ENCODE measurements at places on chromosomes 5 and 9. TPM values are rescaled to one million over a fixed set of nuclear protein-coding genes. Genes with fewer than 3 reads are reported as not detected.

Gene S1PR3
- total RNA-seq = 4.2 TPM

Gene NXNL2
- 3.1 TPM for total RNA-seq

Gene NEURL1B
- total RNA-seq = 1.0 TPM

Gene TLX3
- total RNA-seq = 0.87 TPM

Gene NTNG2
- not detected for total RNA-seq

Gene FGF1
- total RNA-seq = 4.7 TPM

Gene IL5
- total RNA-seq = not detected

Gene PARP8
- total RNA-seq = 8.8 TPM

Gene LAMC3
- 0.29 TPM for total RNA-seq

- DNase-seq = no peak
These were observed 32.1 kb upstream of the MSANTD3 start for GRCh38 chr9:100394816-100395215.

GRCh38 chr5:180191716-180192115, 17.3 kb downstream of the RASGEF1C start:
- DNase-seq = no peak

DNA sequence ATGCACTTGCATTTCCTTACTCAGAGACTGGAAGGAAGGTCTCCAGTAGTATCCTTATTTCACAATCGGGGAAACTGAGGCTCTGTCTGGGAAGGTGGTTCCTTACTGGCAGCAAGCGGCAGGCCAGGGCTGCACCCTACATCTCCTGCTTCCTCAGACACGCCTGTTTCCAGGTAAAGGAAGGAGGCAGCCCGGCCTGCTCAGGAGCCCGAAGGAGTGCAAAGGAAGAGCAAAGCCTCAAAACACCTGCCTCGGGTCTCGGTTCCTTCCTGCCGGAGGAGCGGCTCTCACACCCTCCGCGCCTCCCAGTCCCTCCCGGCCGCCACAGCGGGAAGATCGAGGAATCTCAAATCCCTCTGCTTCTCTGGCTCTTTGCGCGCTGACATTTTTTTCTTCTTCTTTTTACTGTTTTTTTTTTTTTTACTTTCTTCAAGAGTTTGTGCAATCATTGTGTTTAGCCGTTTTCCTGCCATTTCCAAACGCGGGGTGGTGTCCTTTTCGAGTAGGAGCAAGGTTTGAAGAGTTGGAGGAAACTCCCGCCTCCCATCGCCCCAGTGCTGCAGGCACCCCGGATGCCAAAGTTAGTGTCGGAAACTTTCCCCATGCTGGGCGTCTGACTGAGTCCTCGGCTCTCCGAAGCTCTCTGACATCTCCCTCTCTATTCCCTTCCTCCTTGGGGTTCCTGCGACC, 1.0 kb downstream of the GGTA1 start:
- no peak for DNase-seq

DNA sequence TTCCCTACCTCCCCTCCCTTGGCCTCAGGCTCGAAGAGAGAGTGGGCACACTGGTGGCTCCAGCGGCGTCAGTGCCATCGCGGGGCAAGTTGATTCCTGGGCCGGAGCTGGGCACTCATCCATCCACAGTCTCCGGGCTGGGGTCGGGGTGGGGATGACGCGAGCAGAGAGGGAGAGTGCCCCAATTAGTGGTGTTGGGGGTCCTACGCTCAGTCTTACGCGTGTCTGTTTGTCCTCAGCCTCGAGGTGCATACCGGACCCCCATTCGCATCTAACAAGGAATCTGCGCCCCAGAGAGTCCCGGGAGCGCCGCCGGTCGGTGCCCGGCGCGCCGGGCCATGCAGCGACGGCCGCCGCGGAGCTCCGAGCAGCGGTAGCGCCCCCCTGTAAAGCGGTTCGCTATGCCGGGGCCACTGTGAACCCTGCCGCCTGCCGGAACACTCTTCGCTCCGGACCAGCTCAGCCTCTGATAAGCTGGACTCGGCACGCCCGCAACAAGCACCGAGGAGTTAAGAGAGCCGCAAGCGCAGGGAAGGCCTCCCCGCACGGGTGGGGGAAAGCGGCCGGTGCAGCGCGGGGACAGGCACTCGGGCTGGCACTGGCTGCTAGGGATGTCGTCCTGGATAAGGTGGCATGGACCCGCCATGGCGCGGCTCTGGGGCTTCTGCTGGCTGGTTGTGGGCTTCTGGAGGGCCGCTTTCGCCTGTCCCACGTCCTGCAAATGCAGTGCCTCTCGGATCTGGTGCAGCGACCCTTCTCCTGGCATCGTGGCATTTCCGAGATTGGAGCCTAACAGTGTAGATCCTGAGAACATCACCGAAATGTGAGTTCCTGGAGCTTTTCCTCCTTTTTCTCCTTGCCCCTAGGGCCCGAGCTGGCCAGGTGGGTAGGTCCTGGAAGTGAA, 861 bp downstream of the NTRK2 start:
- DNase-seq = no peak

GRCh38 chr9:33446946-33447798, at the start of gene AQP3:
AQP3 (minus strand) TSS chr9:33447593; CDS start chr9:33447530, 63 bp downstream.
- no peak for DNase-seq

DNA sequence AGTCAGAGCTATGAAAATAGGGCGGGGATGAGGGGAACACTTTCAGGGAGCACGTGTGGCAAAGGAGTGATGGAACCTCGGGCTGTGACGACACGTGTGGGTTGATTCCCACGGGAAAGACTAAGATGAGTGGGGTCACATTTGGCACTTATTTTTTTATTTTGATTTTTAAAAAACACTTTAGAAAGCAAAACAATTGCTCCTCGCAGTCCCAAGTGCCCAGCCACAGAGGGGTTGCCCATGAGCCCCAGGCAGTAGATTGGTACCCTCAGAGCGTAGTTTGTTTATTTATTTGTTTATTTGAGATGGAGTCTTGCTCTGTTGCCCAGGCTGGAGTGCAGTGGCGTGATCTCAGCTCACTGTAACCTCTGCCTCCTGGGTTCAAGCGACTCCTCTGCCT, 69.7 kb downstream of the WNK2 start:
- no peak for DNase-seq

- no peak for DNase-seq
These were observed 32.6 kb downstream of the NKX2-5 start for GRCh38 chr5:173202266-173202875.

DNA sequence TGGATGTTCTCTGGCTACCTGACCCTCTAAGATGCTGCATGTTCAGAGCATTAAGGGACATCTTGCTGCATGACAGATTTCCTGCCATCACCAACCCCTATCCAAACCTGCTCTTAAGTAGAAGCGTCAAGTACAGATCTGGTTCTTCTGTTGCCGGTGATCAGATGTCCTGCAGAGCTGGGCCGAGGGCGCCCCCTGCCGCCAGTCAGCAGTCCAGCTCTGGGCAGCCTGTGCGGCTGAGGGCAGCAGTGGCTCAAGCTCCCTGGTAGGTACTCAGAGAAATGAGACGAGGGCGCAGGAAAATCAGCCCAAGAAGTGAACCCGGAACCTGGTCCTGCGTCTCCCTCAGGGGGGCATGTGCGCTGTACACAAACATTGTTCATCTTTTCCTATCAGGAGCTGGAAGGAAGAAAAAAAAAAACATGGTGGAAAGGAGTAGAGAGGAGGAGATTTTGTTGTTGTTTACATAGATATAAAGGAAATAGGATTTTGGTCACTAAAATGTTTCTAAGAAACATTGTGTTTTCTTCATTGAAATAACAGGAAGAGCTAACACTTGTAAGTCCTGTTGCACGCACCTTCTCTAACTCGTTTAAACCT, 95.8 kb downstream of the CFAP90 start:
- no peak for DNase-seq

- no peak for DNase-seq
These were observed 42.2 kb downstream of the NIPAL4 start for GRCh38 chr5:157502143-157502647.

DNA sequence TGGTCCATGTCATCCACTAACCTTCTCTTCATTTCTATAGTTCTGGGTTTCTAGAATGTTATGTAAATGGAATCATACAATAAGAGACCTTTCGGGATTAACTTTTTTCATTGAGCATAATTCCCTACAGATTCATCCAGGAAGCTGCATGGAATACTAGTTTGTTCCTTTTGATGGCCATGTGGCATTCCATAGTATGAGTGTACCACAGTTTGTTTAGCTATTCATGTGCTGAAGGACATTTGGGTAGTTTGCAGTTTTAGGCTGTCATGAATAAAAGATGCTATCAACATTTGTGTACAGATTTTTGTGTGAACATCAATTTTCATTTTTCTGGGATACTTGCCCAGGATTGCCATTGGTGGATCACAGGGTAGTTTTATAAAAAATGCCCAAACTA, 6.8 kb upstream of the SPTLC1 start:
- DNase-seq = no peak

DNA sequence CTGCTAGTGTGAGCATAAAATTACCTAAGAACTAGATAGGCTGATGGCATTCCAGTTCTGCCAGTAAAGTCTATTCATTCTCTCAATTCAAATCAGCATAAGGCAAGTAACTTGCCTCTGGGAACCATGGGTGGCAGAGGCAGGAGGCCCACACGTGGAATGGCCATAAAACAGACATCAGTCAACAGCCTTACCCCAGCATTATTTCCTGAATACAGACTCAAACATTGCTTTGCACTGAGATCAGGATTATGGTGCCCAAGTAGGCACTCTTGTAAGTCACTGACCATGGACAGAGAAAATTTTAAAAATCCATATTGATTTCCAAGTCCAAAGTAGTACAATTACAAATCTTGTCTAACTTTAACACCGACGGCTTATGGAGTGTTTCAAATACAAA, 157.7 kb downstream of the NR2F1-AS1 start:
- no peak for DNase-seq

GRCh38 chr9:89005323-89005722, 14.1 kb downstream of the S1PR3 start:
- DNase-seq = no peak

- DNase-seq = peak; percentile 71
These were observed 331.2 kb upstream of the DAB2 start for GRCh38 chr5:39755986-39756385.

DNA sequence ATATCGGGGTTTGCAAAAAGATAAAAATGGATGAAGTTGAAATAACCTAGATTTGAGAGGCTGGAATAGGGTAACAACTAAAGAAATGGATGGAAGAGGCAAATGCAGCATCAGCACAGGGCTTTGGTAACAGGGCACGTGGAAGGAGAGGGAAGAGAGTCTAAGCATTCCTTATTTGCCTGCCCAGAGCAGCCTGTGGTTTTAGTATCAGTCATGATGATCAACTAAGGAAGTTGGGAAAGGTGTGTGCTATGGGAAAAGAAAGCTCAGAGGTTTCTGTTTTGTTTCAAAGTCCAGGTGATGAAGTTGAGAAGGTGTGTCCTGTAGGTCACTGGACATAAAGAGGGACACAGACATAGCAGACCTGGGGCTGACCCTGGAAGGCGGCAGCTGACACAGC, 28.8 kb downstream of the GAS1 start:
- DNase-seq = no peak

DNA sequence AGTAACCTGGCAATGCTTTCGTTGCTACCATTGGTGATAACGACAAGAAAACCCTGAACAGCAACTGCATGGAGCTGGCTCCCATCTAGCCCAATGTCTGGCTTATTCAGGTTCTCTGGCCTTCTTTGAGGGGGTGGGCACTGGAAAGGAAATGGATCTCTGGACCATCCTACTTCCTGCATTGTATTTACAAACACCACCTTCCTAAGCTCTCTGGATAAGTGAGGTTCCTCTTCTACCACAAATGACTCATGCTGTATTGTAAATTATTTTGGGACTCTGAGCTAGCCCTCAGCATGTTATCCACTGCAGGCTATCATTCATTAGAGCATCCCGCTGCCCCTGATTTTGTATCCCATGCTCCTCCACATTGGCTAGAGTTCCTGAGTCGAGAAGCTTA, 136.9 kb upstream of the KLF9 start:
- DNase-seq = no peak

- no peak for DNase-seq
These were observed 4.3 kb downstream of the EEIG1 start for GRCh38 chr9:127976498-127976897.

- no peak for DNase-seq
These were observed 78.5 kb upstream of the LRRTM2 start for GRCh38 chr5:138953387-138954256.

- DNase-seq = no peak
These were observed 217.9 kb downstream of the ENC1 start for GRCh38 chr5:74422671-74423070.

- no peak for DNase-seq
These were observed 235.5 kb upstream of the WWC1 start for GRCh38 chr5:168055961-168056360.

DNA sequence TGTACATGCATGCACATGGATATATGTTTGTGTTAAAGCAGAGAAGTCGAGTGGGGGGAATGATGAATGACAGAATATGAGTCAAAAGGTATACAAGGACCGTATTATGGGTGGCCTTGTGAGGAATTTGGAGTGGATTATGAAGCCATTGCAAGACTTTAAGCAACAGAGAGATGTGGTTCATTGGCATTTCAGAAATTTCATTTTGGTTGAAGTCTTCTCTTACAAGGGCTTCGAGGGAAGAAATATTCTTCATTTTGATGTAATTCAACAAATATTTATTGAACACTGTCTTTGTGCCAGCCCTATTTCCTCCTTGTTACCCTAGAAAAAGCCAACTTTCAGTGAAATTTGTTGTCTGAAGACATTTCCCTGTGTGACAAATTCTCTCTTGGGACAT, 83.9 kb upstream of the SLCO6A1 start:
- no peak for DNase-seq

GRCh38 chr5:152464048-152464447, 59.0 kb upstream of the NMUR2 start:
- DNase-seq = no peak

DNA sequence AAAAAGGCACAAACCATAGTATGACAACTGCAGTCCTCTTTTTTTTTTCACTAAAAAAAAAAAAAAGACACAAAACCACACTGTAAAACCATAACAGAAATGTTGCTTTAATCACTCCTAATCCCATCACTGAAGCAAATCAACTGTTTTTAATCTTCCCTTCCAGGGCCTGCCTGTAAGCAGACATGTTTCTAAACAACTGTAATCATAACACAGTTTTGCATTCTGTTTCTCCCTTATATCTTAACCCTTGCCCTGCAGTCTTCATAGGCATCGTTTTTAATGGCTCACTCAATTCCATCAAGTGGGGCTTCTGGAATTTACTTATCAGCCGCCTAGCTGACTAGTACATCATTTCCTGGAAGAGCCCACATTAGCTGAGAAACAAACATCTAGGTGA, 111.0 kb upstream of the SLC25A48 start:
- DNase-seq = no peak

DNA sequence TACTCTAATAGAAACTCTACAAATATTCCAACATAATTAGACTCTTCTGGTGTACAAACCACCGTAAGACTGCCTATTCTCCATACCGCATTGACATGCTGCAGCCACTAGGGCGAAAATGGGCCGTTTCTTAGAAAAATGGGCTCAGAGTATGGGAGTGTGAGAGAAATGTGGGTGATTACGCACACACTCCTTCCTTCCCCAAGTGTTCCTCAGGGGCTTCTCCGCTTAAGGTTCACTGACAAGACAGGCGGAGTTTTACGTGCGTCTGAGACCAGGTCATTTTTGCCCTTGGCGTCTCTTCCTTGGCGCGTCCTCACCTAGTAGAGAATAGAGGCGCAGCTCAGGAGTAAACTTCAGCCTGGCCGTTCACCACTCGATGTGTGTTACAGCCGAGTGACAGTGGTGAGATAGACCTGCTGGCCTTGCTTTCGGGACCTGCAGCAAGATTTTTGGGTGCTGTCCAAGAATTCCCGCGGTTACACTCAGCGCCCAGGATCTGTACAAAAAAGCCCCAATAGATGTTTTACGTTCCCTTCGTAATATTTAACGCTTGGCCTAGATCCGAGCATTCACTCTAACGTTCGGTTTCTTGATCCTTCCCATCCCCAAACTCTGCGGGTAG, 1.8 kb upstream of the NTRK2 start:
- DNase-seq = peak; percentile 35

- no peak for DNase-seq
These were observed 6.3 kb upstream of the CSNK1G3 start for GRCh38 chr5:123505633-123506032.

- no peak for DNase-seq
These were observed 21.3 kb upstream of the PTPN3 start for GRCh38 chr9:109519366-109519765.

Measured in epithelial cell of proximal tubule (primary cell).